HS-5 (cell line): ENCODE measurements at places on chromosomes 1 and 21.

GRCh38 chr1:172323686-172324085, 96.8 kb upstream of the C1orf105 start:
- no peak for DNase-seq

DNA sequence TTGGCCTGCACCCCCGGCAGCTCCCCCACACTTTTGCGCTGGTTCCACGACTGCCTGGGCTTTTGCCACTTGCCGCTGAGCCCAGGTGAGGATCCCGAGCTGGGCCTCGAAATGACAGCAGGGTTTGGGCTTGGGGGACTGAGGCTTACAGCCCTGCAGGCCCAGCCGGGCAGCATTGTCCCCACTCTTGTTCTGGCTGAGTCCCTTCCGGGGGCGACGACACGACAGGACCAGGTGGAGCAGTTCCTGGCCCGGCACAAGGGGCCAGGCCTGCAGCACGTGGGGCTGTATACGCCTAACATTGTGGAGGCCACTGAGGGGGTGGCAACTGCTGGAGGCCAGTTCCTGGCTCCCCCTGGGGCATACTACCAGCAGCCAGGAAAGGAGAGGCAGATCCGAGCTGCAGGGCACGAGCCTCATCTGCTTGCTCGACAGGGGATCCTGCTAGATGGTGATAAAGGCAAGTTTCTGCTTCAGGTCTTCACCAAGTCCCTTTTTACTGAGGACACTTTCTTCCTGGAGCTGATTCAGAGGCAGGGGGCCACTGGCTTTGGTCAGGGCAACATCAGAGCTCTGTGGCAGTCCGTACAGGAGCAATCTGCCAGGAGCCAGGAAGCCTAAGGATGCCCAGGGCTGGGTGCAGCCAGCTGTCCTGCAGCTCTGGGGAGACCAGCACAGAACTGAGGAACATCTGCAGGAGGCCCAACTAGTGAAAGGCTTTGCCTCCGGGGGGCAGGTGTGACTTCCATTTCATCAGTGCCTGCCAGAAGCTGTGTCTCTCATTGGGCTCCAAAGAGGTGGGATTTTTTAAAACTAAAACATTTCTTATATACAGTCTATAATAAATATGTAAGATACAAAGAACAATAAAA, 1.2 kb downstream of the HPDL start:
- no peak for DNase-seq

- DNase-seq = no peak
These were observed 28.5 kb downstream of the PODN start for GRCh38 chr1:53090227-53091147.

DNA sequence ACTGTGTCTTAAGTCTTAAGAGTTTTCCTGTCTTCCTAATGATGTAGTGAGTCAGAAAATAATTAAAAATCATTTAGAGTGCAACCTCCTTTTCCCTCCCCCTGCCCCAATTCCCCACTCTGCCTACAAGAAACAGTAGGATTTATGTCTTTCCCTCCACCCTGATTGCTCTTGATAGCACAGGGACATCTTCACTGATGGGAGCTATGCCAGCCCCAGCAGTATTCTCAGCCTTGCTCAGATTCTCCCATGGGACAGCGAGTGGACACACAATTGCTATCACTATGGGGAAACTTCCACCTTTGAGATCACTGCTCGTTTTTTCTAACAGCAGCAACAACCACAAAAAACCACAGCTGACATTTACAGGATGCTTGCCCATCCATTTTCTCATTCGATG, 216.6 kb upstream of the PLXNA2 start:
- no peak for DNase-seq

GRCh38 chr1:83942914-83943313, 56.0 kb downstream of the TTLL7 start:
- no peak for DNase-seq

- DNase-seq = no peak
These were observed 7.0 kb downstream of the CLCN6 start for GRCh38 chr1:11813021-11813420.

DNA sequence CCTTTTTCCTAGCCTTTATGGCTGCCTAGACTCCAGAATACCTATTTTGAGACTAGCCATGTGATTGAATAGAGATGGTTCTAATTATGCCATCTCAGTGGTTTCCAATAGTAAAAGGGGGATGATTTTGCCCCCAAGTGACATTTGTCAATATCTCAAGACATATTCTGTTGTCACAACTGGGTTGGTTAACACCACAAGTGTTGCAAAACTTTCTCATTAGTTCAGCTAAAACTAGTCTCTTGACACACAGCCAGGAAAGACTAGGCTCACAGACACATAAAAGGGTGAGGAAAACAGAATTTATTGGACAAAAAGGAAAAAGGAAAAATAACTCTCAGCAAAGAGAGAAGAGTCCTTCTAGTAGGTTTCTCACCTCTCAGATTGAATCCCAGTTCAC, 39.9 kb upstream of the GBP5 start:
- no peak for DNase-seq

- DNase-seq = no peak
These were observed 291.9 kb upstream of the DEPDC1 start for GRCh38 chr1:68788762-68789161.

DNA sequence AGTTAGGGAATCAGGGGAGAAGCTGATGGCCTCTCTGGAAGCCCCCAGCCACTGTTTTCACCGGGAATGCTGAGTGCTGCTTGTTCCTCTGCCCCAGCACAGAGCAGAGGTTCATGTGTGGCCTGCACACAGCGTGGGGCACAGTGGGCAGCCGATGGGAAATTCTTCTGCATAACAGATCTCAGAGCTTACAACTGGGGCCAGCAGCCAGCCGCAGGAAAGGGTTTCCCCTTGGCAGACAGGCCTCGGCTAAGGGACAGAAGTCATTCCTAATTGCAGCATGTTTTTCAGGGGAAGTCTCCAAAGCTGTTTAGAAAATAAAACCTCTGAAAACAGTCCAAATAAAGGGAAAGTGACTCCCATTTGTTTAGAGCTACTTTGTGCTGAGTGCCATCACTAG, 22.6 kb downstream of the HMGB4 start:
- no peak for DNase-seq

- DNase-seq = no peak
These were observed 674 bp upstream of the HES5 start for GRCh38 chr1:2530513-2531361.
